Fibroblast of skin of right biceps (primary cell): ENCODE measurements at places on chromosomes 7 and 10.
A peak's percentile ranks its signal among the peaks of the same experiment; 100 is the strongest.

GRCh38 chr10:120634659-120635058 is 177.6 kb downstream of the PLPP4 start:
- no peak for DNase-seq

DNA sequence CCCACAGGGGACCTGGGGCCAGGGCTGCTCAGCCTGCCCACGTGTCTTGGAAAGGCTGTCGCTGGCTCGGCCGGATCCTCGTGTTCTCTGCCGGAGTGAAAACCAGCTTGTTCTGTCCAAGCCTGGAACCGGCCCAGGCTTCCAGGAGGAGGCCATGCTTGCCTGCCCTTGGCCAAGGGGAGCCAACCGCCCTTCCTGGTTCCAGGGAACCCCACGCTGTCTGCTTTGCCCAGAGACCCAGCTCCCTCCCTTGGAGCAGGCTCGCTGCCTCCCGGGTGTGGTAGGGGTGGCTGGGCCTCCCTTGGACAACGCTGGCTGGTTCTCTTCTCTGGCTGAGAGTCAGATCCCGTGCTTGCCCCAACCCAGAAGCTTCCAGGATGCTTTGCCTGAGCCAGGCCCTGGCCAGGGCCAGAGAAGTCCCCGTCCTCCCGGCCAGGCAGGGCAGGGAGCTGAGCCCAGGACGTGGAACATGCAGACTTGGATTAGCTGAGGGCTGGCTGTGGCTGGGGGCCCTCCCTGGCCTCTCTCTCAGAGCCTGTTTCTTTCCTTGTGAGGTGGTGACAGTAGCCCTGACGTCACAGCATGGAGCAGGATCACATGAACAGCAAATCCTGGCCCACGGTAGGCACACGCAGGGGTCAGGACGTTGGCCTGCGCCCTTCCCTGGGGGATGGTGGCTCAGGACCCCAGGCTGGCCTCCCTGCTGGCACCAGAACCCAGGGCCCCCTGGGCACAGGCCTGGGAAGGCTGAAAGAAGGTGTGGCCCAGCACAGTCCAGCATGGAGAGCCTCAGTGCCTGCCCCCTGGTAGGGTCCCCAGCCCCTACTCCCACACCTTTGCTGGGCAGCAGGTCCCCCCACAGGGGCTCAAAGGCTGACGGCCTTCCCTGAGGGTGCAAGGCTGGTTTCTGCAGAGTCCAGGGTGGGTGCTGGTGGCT is 67.5 kb downstream of the PWWP2B start:
- no peak for DNase-seq

- no peak for DNase-seq
These were observed 1021.6 kb downstream of the GATA3 start for GRCh38 chr10:9076066-9076465.

DNA sequence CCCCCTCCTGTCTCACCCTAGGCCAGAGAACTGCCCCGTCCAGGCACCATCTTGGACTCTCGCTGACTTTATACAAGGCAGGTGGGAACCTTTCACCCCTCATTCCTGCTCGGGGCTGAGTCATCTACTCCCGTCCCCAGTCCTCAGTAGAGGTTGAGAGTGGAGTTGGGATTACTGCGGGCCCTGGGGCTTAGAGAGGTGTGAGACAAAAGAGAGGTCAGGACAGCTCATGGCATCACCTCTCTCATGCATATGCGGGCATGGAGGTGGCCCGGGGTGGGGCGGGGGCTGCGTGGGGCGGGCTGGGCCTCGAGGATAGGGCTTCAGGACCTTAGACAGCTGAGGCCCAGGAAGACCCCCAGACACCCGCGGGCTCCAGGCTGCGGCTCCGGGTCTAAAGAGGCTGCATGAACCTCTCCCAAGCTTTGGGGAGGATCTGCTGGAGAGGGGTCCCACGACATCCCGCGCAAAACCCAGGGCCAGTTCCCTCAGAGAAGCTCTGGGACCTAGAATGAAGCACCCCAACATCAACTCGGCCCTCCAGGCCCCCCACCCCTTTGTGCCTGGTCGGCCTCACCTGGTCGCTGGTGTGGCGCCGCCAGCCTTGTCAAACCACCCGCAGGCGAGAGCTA is 317 bp downstream of the PDZD7 start:
- DNase-seq = no peak

GRCh38 chr10:16770670-16771069 is 46.6 kb downstream of the RSU1 start:
- no peak for DNase-seq

GRCh38 chr7:36905841-36906240 is 181.5 kb upstream of the AOAH start:
- no peak for DNase-seq

GRCh38 chr10:78754269-78755062 is 314.3 kb upstream of the ZMIZ1 start:
- peak; percentile 93 for DNase-seq

GRCh38 chr10:110530131-110530831 is 32.6 kb downstream of the DUSP5 start:
- peak; percentile 67 for DNase-seq

- peak; percentile 2 for DNase-seq
These were observed 7.4 kb upstream of the MALRD1 start for GRCh38 chr10:19041171-19041570.

DNA sequence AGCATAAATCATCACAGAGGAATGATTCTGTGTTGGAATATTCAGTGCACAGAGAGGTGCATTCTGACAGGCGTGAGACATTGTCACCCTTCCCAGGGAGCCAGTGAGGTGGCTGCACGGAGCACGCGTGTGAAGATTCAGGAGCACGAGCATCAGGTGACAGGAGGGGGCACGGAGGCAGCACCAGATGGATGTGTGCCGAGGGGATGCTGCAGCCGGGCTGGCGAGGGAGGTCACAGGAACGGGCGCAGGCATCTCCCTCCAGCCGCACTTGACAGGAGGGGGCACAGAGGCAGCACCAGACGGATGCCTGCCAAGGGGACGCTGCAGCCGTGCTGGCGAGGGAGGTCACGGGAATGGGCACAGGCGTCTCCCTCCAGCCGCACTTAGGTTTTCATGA is 66.5 kb downstream of the DIP2C start:
- DNase-seq = no peak

- DNase-seq = no peak
These were observed 15.0 kb upstream of the BNIP3 start for GRCh38 chr10:131996466-131997365.

GRCh38 chr7:138066954-138067394 is 9.3 kb upstream of the AKR1D1 start:
- DNase-seq = no peak

DNA sequence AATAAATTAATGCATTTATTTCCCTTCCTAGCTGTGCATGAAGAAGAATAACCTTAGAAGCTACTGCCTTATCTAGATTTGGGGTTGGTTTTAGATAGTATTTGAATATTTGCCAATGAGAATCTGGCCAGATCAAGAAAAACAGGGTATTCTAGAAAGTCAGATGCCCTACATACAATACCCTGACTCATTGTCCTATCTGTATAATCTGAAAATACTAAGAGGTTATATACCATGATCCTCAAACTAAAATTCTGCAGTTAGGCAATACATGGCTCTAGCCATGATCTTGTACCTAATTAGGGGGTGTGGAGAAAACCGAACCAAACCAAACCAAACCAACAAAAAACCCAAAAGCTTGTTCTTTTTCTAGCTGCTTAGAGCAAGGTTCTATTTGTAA is 240.4 kb upstream of the LYZL1 start:
- no peak for DNase-seq

- DNase-seq = peak; percentile 74
These were observed 45.1 kb upstream of the PRKG1 start for GRCh38 chr10:51029172-51029641.

DNA sequence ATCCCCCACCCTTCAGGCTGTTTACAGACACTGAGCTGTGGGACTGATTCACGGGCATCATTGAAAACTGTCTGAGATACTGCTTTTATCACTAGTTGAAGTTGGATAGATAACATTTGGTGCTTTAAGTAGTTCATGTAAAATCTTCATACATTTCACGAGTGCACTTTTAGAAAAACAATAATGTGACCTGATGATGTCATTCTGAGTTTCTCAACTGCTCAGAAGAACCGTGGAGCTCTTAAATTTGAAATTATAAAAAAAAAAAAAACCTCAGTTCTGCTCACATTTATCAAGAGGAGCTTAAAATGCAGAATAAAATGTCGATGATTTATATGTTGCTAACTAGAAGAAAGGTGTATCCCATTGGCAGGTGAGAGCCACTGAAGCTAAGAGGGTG is 81.5 kb downstream of the GALNT11 start:
- DNase-seq = no peak

DNA sequence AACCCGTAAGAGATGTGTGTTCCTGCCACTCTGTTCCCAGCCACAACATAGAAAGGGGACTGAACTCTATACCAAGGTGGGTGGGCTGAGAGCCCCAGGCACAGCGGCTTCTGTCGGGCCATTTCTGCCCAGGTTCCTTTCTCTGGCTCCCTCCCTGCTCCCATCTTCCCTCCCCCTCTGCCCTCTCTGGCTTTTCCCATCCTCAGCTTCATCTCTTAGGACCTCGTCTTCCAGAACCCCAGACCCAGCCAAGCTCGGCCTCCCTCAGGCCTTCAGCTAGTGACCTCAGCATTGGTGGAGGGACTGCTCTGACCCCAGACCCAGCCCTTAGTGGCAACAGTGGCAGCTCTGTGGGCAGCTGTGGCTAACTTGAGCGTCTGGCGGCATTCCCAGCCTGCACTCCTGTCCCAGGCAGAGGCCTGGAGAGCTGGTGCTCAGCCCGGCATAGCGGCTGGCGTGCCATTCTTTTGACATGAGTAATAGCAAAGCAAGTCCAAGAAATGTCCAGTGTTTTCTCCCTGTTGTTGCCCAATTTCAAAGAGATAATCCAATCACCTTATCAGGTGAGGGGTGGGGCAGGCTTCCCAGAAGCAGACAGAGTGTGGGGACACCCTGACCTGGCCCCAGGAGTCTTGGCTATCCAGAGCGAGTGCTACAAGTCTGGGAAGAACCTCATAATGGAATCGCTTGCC is 15.9 kb downstream of the PTPRE start:
- DNase-seq = no peak

DNA sequence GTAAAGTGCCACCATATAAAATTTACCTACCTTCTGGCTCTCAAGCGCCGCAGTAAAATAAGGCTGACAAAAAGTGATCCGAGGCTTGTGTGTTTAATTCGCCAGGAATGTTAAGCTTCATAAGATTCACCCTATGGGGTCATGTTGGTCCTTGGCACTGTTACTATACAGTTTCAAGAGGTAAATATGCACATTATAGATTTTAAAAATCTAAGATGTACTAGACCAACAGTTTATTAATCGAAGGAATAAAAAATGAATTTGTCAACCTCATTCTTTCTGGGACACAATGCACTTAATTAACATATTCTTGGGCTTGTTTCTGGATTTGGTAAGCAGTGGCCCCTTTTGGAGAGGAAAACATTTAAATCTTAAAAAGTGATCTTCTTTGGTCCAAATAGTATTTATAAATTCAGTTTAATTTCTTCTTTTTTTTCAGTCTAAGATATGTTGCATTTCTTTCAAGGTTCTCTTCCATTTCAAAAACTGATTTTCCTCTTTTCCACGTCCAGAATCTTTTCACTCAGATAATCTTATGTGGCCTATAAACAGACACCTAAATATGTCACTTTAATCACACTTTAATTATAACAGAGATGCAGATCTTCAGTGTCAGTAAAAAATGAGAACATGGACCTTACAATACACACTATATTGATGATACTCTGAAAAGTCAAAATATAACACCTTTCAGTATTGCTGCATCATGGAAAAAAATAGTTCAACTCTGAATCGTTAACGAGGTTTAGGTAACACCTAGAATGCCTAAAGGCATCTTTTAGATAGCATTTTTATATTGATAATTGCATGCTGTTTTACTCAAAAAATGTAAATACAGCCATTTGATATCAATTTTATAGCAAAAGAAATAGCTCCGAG is 3.8 kb upstream of the SKIDA1 start:
- peak; percentile 28 for DNase-seq
